NK-92 treated with Interleukin-12 subunit alpha and Interleukin-12 subunit beta, amount 100 ng/mL, for 24 hours (cell line): ENCODE measurements at places on chromosomes 4 and X.

DNA sequence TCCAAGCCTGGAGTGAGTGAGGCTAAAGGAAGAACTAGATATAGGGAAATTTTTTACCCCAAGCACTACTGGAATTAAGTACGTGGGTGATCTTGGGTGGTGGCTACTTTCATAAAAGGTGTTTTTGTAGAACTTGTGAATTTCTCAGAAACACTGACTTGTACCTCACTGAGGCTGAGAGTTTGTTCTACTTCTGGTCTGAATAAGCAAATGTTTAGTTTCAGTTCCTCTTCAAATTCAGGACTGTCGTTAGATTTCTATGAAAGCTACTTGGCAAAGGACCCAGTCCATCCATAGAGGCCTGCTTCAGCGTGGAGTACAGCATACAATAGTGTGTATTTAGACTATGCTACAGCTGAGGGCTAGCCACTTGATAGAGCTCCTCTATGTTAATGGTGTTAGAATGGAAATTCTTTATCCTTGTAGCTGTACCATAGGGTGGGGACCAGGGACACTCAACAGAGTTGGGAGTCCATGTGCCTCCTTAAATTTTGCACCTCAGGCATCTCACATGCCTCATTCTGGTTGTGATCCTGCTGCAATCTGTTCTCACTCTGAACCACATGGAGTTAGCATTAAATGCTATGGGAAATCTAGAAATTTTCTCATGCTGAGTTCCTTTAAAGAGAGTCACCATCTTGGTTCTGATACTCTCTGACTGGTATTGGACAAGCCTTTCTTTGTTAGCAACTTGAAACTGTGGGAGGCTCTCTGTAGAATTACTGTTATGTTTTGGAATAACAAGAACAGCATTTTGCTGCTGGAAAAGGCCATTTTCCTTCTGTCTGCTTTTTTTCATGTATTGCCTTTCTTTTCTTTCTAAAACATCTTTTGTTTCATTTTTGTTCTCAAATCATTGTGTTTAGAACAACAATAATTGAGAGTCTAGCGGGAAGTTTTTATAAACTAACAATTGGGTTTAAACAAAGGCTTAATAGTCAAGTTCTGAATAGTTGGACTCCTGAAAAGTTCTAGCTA lies 86.8 kb downstream of the PDGFRA start:
- DNase-seq = no peak

- DNase-seq = no peak
Measured at GRCh38 chr4:7150036-7150635, 42.2 kb upstream of the SORCS2 start.

GRCh38 chr4:107791902-107792301 lies 32.8 kb upstream of the SGMS2 start:
- DNase-seq = no peak

GRCh38 chr4:91935217-91935616 lies 368.5 kb upstream of the GRID2 start:
- DNase-seq = no peak

GRCh38 chr4:60134099-60134498 lies 1066.0 kb upstream of the ADGRL3 start:
- DNase-seq = no peak

DNA sequence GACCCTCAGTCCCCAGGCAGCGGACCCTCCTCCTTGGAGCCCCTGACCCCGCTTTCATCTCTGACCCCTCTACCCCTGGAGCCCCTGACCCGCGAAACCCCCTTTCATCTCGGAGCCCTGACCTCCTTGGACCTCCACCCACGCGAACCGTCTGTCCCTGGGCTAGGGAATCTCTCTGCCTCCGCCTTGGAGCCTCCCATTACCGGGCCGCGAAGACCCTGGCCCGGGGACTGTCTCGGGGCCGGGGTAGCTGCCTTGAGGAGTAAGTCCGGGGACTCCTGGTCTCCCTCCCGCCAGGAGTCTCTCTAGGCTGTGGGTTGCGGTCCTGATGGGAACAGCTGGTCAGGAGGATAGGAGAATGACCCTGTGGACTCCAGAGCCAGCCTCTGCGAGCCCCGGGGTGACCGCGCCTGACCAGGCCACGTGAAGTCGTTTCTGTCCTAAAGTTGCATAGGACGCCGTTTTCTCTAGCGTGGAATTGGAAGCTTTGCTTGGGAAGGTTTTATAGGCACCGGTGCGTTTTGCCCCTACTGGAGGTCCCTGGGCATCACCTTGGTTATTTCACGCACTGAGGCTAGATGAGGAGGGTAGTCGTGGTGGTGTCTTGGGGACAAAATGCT lies 824 bp downstream of the TBC1D14 start:
- DNase-seq = no peak

GRCh38 chr4:2266821-2267220 lies 4.9 kb upstream of the MXD4 start:
- no peak for DNase-seq

DNA sequence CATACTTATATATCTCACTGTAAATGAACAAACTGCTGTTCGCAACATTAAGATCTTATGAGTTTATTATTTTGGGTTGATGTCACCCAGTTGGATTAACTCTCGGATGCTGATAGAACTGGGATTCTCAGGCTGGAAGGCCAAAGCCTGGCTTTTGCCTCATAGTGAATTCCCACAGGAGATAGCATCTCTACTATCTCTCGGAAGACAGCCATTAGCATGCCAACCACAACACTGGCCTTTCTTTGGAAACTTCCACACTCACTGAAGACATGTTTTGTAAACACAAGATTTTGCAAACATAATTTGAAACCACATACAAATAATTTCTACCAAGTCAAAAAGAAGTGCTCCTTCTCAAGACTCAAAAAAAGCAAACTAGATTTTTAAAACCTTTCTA lies 4.5 kb upstream of the ATP6AP2 start:
- DNase-seq = no peak

DNA sequence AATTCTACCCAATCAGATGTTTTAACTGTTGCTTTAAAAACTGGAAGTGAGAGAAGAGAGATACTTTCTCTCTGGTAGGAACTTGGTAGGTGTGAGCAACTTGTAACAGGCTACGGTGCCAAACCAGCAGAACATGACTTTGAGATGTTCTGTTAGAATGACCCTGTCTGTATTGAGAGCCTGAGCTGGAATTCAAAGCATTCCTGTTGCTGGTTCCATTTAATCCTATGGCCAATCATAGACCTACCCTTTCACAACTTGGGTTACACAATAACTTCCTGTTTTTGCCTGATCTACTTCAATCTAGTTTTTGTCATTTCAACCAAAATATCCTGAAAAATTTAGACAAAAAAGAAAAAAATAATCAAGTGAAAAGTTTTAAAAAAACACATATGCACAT lies 1.7 kb upstream of the PRRG1 start:
- DNase-seq = no peak

GRCh38 chrX:109344678-109345077 lies 137.2 kb downstream of the GUCY2F start:
- DNase-seq = no peak

DNA sequence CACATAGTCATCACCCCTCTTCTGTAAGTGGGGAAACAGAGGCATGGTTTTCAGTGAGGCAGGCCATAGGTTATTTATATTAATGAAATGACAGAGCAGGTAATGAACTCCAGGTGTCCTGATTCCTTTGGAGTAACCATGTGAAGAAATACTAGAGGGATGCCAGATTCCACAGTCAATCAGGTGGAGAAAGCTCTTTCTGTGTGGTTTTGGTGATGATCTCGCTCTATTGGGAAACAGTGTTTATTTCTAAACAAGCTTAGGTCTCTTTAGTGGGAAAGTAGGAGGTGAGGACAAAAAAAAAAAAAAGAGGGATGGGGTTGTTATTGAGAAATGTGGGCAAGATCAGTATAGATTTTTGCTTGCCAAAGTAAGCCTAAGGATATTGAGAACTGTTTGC lies 12.2 kb downstream of the DOCK11 start:
- no peak for DNase-seq

DNA sequence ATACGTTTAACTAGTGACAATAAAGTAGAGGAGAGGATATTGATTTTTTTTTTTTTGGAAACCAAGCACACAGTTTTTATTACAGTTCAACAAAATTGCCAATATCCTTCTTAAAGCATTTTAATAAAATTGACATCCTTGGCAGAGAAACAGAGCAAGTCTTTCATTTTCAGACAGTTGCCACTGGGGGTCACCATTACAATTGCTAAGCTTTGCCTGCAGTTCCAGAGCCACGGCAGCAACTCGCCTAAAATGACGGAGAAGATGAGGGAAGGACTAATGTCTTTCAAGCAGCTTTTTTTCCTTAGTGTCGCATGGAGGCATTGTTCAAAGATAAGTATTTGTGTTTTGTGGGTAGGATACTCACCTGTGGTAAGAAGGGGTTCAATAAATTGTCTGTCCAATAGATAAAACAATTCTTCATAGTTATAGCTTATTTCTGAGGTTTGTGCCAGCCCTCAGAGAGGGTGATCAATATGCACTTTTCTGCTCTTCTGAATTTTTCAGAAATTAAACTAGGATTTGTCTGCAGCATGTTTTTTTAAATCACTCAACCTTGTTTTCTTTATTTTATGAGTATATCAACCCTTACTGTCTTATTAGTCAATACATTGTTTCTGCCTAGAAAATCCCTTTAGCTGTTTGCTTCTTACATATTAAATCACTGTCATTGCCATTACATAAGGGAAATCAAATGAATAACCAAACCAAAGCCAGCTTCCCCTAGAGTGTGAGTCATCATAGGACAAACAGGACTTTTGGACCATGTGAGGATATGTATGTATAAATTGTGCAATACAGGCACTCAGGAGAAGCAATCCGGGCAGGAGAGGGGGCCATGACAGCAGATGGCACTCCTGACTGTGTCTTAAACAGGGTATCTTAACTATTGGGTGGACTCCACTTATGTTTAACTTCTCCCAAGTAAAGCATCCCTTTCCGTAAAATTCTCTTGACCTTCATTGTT lies 508.1 kb upstream of the ARX start:
- no peak for DNase-seq

DNA sequence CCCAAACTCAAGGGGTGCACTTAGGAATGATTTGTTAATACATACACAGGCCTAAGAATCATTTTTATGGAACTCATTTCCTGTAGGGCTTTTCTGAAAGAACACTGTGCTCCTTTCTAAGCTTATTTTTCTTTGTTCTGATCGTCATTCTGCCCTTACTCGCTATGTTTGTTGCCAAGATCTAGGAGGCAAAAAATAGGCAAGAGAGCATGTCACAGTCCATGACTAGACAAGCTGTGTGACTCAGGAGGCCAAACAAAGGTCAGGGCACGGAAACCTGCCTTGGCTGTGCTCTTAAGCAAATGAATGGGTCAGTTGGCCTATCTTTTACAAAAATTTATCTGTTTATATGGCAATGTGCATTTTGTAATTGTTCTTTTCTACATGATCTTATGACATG lies 42.5 kb upstream of the C1GALT1C1 start:
- DNase-seq = no peak

GRCh38 chr4:79869597-79870237 lies 203.3 kb downstream of the ANTXR2 start:
- no peak for DNase-seq

- DNase-seq = no peak
Measured at GRCh38 chrX:2464677-2465166, 36.1 kb downstream of the DHRSX start.

DNA sequence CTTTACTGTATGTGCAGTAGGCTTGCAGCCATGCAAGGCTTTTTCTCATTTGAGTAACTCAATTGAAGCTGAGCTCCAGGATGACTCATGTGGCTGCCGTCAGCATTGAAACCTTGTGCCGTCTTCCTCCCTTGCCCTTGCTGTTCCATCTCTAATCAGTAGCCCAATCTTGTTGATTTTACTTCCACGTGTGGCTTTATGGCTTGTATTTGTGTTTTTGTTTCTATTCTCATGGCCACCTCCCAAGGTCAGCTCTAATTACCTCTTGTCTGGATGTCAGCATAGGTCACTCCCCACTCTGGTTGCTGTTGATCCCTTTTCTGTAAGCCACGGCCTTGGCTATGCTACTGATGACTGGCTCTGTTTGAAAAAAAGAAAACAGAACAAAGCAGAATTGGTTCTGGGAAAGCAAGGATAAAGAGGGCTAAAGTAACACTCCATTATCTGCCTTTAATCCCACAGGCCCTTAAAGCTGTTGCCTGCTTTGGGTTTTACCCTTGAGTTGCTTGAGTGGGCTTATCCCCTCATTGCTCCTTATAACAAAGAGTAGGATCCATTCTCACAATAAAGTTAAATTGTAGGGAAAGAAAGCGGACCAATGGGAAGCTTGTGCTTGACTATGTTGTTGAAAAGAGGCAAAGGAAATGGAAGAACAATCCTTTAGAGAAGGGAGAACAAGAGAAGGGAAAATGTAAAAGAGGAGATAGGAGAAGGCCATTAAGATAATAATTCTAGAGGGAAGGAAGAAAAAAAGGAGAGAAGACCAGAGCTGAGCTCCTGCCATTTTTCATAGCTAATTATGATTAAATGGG lies 173.9 kb upstream of the PGRMC2 start:
- no peak for DNase-seq

GRCh38 chrX:16953606-16954211 lies 7.3 kb downstream of the REPS2 start:
- no peak for DNase-seq

GRCh38 chr4:16027114-16027513 lies 56.7 kb downstream of the PROM1 start:
- DNase-seq = no peak

DNA sequence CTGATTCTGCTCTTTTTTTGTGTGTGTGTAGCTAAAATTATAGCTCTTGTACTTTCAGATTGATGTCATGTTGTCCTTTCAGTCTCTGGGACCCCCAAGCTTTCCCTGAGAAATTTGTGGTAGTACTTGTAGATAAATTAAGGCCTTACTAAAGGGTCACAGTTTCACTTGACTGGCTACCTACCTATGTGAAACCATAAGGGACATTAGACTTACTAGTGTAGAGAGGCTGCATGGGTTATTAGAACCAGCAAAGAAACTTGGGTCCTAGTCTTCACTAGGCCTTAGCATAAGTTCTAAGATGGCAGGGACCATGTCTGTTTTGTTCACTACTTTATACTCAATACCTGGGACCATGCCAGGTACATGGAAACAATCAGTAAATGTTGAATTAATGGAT lies 21.4 kb downstream of the WDR44 start:
- DNase-seq = no peak

GRCh38 chr4:140568507-140569306 lies at the start of gene UCP1:
Gene UCP1, minus strand, starts transcription at chr4:140568961. Its CDS starts 232 bp downstream, at chr4:140568729.
- DNase-seq = no peak

- no peak for DNase-seq
Measured at GRCh38 chr4:155855897-155856296, 10.2 kb downstream of the ASIC5 start.

DNA sequence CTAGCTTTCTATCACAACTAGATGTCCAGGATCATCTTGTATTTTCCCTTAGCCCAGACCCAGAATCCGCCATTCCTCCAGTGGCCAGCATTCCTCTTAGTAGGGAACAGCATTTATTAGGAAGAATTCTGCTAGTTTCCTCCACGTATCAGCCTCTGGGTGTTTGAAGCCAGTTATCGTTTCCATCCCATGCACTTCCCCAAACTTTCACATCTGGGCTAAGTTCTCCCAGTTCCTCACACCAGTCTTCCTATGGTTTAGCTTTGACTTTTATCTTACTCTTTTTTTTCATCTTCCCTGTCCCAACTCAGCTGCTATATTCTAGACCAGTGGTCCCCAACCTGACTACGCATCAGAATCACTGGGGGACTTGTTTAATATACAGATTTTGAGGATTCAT lies 53.5 kb upstream of the PRSS48 start:
- no peak for DNase-seq
